ENCODE measurements at places on chromosomes 5 and 9.

GRCh38 chr9:86795823-86796553 lies 151.3 kb downstream of the GAS1 start:
- DNase-seq, result peak; percentile 85

- no peak for DNase-seq
These were observed 187.0 kb downstream of the CARTPT start for GRCh38 chr5:71905834-71906711.

GRCh38 chr9:13295556-13295955 lies 16.1 kb upstream of the MPDZ start:
- DNase-seq, result no peak

GRCh38 chr5:139012176-139012575 lies 137.0 kb upstream of the LRRTM2 start:
- DNase-seq, result no peak

Data from AG20443 (cell line).